ENCODE measurements at places on chromosomes 12 and 14. TPM values are rescaled to one million over a fixed set of nuclear protein-coding genes. Genes with fewer than 3 reads are reported as not detected.

- no peak for DNase-seq
These were observed 53.7 kb downstream of the SYT1 start for GRCh38 chr12:78918268-78918667.

- DNase-seq: no peak
These were observed 143.3 kb upstream of the BCL2L14 start for GRCh38 chr12:11927286-11927935.

DNA sequence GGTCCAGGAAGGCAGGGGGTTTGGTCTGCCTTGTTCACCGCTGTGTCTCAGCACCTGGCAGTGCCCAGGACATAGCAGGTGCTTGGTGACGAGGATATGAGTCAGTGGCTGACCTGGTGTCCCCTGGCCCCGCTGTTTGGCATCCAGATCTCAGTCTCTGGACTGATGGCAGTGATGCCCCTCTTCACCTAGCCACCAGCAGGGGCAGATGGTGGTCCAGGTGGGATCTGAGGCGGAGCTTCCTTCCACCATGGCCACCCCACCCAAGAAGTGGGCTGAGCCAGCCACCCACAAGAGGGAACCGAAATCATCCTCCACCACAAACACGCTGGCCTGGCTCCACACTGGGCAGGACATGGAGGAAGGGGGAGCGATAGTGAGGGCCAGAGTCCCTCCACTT, 16.1 kb upstream of the SH2B3 start:
- no peak for DNase-seq

- DNase-seq: peak; percentile 78
These were observed 2.0 kb downstream of the TPI1 start for GRCh38 chr12:6869049-6870021.

- DNase-seq: peak; percentile 23
These were observed 29.2 kb downstream of the ZCCHC8 start for GRCh38 chr12:122471324-122472226.

- DNase-seq: no peak
These were observed 997.8 kb downstream of the NRXN3 start for GRCh38 chr14:79167957-79168356.

GRCh38 chr12:110124269-110124995, at the start of gene IFT81:
Gene IFT81, plus strand, starts transcription at chr12:110124357. Its CDS starts 3,024 bp downstream, at chr12:110127381.
- peak; percentile 97 for DNase-seq

DNA sequence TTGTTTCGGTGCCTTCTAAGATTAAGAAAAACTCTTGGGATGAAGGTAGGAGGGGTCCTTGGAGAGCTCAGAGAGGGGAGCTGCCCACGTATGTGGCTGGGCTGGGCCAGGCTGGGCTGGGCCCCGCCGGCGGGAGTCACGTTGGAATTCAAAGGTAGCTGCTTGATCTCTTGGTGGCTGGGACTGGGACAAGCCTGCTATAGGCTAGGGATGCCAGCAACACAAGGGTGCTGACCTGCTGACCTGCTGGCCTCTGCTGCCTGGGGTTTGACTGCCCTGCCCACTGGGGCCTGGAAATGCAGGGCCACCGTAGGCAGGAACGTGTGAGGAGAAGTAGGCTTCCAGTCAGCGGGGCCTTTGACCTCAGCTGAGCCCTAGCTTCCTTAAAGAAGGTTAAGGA, 52.8 kb upstream of the GTF2A1 start:
- no peak for DNase-seq

- DNase-seq: peak; percentile 77
These were observed 74.3 kb downstream of the SUSD6 start for GRCh38 chr14:69685716-69686115.

PTCSC3 gene
- not detected for total RNA-seq

IFNG-AS1 gene
- not detected for total RNA-seq

VPS33A gene
- 8.4 TPM for total RNA-seq

SLC15A4 gene
- total RNA-seq: 11.8 TPM

MANSC4 gene
- total RNA-seq: not detected

GLI1 gene
- 0.20 TPM for total RNA-seq

DDHD1 gene
- total RNA-seq: 3.3 TPM

All from left lobe of liver (tissue), 2 donors.